ENCODE measurements at places on chromosomes 13 and 19.

GRCh38 chr13:25249001-25249543 lies 38.2 kb downstream of the MTMR6 start:
- DNase-seq = no peak

- DNase-seq = no peak
Measured at GRCh38 chr19:6475321-6476108, 6.1 kb downstream of the DENND1C start.

- no peak for DNase-seq
Measured at GRCh38 chr13:41407380-41407779, 50.0 kb upstream of the RGCC start.

- DNase-seq = no peak
Measured at GRCh38 chr19:55473225-55474012, 3.0 kb upstream of the ZNF628 start.

GRCh38 chr19:46644720-46645119 lies 8.7 kb upstream of the GNG8 start:
- DNase-seq = no peak

- no peak for DNase-seq
Measured at GRCh38 chr13:70022646-70023045, 85.0 kb upstream of the ATXN8OS start.

- no peak for DNase-seq
Measured at GRCh38 chr13:20428666-20429644, 96.7 kb downstream of the CRYL1 start.

DNA sequence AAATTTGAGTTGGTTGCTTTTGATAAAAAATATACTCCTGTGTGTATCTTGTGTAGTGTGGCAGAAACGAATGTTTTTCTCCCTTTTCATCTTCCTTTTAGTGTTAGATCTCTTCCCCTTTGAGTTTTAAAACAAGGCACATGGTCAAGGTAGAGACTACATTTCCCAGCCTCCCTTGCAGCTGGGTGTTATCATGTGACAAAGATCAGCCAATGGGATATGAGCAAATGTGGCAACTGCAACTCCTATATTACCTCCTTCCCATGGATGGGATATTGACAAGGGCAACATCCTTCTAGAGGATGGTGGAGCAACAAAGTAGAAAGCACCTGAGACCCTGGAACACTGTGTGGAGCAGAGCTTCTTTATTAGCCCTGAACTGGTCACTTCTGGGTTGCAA lies 42.4 kb downstream of the ADGRE3 start:
- DNase-seq = no peak

- DNase-seq = no peak
Measured at GRCh38 chr19:47095476-47096099, 18.0 kb downstream of the ZC3H4 start.

- DNase-seq = no peak
Measured at GRCh38 chr13:77737583-77738200, 40.2 kb downstream of the SLAIN1 start.

- no peak for DNase-seq
Measured at GRCh38 chr19:7928741-7929701, 3.1 kb upstream of the CTXN1 start.

DNA sequence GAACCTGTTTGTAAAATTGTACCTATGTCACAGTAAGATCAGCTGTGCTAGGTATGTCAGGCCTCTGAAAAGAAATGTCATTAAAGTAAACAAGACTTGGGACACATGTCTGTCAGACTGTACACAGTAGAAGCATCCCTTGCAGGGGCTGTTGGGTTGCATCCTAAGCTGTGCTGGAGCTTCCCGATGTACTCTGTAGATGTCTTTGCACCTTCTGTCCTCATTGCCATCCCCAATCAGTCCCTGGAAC lies 48.7 kb upstream of the GPR183 start:
- no peak for DNase-seq

GRCh38 chr13:33945477-33945876 lies 127.5 kb downstream of the RFC3 start:
- no peak for DNase-seq

DNA sequence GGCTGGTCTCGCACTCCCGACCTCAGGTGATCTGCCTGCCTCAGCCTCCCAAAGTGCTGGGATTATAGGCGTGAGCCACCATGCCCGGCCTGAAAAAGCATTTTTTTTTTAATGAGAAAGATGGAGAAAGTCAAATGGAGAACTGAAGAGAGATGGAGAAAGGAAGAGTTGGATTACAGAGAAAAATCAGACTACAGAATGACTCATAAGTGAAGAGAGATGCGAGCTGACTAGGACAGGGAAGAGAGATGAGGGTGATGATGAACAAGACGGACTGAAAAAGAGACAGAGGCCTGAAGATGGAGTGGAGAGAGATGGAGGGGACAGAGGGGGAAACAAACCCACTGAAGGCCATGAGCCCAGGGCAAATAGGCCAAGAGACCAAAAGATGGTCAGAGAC lies 1.5 kb downstream of the DHX34 start:
- DNase-seq = no peak

- no peak for DNase-seq
Measured at GRCh38 chr19:33293255-33294057, 8.9 kb downstream of the CEBPA start.

- DNase-seq = no peak
Measured at GRCh38 chr19:50000038-50000840, 24.9 kb downstream of the VRK3 start.

- no peak for DNase-seq
Measured at GRCh38 chr13:39483326-39483725, 119.7 kb downstream of the LHFPL6 start.

DNA sequence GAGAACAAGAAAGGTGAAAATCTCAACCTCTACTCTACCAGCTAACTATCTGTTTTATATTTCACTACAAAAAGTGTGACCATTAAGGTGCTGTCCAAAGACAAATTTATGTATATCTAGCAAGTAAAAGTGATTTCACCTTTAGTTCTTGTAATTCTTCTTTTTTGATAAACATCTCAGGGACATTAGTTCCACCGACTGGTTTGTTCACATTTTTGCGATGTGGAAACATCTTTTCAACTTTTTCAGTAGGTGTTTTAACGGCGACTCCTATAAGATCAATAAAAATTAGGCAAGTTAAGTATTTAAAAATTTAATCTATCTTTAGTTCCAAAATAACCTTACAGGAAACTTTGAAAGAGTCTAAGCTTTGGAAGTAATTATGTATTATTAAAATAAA lies 33.3 kb downstream of the CLDN10 start:
- DNase-seq = no peak
